Activated CD8-positive, alpha-beta T cell treated with anti-CD3 and anti-CD28 coated beads, Interleukin-2, amount 10 ng/mL, durations not matched to agents 7 days and 5 days (primary cell): ENCODE measurements at places on chromosomes 16 and 17. TPM values are rescaled to one million over a fixed set of nuclear protein-coding genes. Genes with fewer than 3 reads are reported as not detected.

DNA sequence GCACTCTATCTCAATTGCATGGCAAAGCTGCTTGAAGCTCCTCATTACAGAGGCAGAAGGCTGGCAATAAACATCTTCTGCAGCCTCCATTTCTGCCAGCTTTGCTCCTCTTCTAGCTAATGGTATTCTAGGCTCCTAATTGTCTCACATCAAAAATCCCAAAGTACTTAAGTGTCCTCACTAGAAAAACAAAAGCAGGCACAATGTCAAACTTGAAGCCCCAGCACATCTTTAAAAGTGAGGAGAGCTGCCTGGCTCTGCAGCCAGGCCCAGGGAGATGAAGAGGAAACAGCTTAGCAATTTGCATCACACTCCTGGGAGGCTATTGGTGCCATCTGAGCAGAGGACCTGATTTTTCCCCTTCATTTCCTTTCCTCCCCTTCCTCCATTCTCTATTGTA, 197.1 kb downstream of the KCNJ2 start:
- DNase-seq, result no peak
- no peak overlapping the region for H3K4me3 ChIP-seq
- no peak overlapping the region for H3K27ac ChIP-seq

DNA sequence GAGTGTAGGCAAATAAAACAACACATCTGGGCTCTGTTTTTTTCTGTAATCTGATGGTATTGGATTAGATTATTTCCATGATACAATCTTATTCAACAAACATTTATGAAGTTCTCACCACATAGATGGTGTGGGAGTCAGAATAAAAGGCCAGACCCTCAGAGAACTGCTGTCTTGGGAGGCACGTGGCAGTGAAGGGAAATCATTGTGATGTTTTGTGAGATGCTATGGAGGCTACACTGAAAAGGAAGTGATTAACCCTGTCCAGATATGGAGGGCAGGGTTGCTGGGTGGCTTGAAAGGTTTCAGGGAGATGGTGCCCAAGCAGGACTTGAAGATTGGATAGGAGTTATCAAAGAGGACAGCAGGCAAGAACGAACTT, 35.6 kb downstream of the DHRS7B start:
- no peak overlapping the region for H3K4me3 ChIP-seq
- peaks cover 7% of the 10 kb centered on the region for H3K36me3 ChIP-seq
- DNase-seq, result no peak
- H3K4me1 ChIP-seq, result no peaks in the 10 kb centered on the region
- no peaks in the 10 kb centered on the region for H3K27me3 ChIP-seq

P2RX1 gene
- 1.1 TPM for total RNA-seq

DNA sequence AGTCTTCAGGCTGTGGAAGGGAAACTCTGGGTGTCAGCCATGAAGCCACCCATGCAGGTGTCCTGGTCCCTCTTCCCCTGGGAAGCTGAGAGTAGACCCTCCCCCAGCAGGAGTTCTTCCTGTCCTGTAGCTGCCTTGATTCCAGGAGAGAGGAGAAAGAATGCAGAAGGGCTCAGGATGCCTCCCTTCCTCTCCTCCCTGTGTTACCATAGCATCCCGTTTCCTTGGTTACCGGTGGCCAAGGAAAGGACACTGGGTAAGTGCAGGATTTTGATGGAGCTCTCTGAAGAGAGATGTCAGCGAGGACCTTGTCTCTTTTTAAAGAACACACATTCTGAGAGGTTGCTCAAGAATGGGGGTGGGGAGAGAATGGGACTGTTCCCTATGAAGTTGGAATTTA, 304.1 kb upstream of the N4BP1 start:
- H3K36me3 ChIP-seq, result no peaks in the 10 kb centered on the region
- no peak overlapping the region for H3K4me3 ChIP-seq
- DNase-seq, result no peak
- H3K27me3 ChIP-seq, result no peaks in the 10 kb centered on the region
- H3K4me1 ChIP-seq, result no peaks in the 10 kb centered on the region
- H3K27ac ChIP-seq, result no peak overlapping the region

DNA sequence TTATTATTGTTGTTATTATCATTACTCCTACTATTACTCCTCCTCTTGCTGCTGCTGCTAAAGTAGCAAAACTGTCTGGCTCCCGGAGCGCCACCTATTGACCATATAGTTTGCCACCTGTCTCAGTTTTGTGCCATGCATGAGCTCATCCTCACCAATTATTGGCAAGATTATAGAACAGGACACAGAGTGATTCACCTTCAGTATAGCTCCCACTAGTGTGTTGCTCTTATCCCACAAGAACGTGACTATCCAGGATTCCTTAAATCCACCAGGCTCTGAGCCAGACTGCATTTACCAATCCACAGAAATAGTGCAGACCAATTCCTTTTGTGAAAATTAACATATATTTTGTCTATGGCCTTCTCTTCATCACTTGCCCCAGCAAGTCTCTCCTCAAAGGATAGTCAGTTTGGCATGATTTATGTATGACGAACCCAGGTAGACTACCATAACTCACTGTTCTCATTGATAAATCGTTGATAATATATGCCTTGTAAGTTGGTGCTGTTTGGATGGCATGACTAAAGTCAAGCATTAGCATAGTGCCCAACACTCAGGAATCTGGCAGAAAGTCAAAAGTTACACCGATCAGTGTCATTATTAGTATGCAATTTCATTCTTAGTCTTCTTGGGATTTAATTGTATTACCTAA, 405.5 kb upstream of the HSBP1 start:
- H3K27ac ChIP-seq, result no peak overlapping the region
- no peak for DNase-seq
- no peaks in the 10 kb centered on the region for H3K36me3 ChIP-seq
- H3K27me3 ChIP-seq, result no peaks in the 10 kb centered on the region
